Large intestine (tissue), 12 donors: ENCODE measurements at places on chromosomes 4 and X. TPM values are rescaled to one million over a fixed set of nuclear protein-coding genes. Genes with fewer than 3 reads are reported as not detected.
A peak's percentile ranks its signal among the peaks of the same experiment; 100 is the strongest.

DNA sequence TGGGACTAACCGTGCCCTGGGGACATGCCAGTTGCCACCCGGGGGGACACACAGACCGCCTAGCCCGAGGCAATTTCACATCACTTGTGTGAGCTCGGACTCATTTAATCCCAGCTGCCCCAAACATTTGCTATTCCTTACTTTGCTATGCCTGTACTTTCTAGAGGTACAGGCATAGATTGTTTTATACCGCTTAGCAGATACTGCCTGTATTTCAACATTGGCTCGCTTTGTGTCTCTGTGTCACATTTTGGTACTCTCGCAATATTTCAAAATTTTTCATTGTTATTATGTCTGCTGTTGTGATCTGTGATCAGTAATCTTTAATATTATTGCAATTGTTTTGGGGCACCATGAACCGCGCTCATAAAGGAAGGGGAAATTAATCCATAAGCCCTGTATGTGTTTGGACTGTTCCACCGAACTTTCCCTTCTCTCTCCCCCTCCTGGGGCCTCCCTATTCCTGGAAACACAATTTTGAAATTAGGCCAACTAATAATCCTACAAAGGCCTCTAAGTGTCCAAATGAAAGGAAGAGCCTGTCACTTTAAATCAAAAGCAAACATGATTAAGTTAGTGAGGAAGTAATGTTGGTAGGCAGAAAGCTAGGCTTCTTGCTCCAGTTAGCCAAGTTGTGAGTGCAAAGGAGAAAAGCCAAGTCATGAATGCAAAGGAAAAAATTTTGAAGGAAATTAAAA is 568 bp upstream of the CASP6 start:
- peak; percentile 59 for DNase-seq
- H3K27me3 ChIP-seq = no peaks in the 10 kb centered on the region
- peak overlapping the region; percentile 98 for H3K27ac ChIP-seq
- H3K4me1 ChIP-seq = peaks cover 32% of the 10 kb centered on the region
- peaks cover 17% of the 10 kb centered on the region for H3K36me3 ChIP-seq

- H3K4me3 ChIP-seq = no peak overlapping the region
- H3K36me3 ChIP-seq = no peaks in the 10 kb centered on the region
- no peak for DNase-seq
- H3K27ac ChIP-seq = no peak overlapping the region
- no peaks in the 10 kb centered on the region for H3K27me3 ChIP-seq
- no peaks in the 10 kb centered on the region for H3K4me1 ChIP-seq
These were observed 83.6 kb upstream of the PTCHD1 start for GRCh38 chrX:23251043-23251442.

- peaks cover 35% of the 10 kb centered on the region for H3K36me3 ChIP-seq
- DNase-seq = peak; percentile 91
- H3K4me3 ChIP-seq = peak within 1 kb of the TSS; percentile 80
- no peaks in the 10 kb centered on the region for H3K27me3 ChIP-seq
These were observed at the start of gene CDK16 for GRCh38 chrX:47218280-47218919. Gene CDK16 (plus strand): TSS chrX:47218681. CDS start chrX:47223558, 4,877 bp downstream.

DNA sequence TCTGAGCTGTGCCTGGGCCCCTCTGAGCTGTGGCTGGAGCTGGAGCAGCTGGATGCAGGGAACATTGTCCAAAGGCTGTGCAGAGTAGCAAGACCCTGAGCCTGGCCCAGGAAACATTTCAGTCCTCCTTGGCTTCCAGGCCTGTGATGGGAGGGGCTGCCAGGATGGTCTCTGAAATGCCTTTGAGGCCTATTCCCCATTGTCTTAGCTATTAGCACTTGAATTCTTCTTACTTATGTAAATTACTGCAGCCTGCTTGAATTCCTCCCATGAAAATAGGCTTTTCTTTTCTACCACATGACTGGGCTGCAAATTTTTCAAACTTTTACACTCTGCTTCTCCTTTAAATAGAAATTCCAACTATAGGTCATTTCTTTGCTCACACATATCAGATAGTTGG is 349.8 kb upstream of the KLHL4 start:
- no peaks in the 10 kb centered on the region for H3K27me3 ChIP-seq
- no peaks in the 10 kb centered on the region for H3K4me1 ChIP-seq
- H3K4me3 ChIP-seq = no peak overlapping the region

DNA sequence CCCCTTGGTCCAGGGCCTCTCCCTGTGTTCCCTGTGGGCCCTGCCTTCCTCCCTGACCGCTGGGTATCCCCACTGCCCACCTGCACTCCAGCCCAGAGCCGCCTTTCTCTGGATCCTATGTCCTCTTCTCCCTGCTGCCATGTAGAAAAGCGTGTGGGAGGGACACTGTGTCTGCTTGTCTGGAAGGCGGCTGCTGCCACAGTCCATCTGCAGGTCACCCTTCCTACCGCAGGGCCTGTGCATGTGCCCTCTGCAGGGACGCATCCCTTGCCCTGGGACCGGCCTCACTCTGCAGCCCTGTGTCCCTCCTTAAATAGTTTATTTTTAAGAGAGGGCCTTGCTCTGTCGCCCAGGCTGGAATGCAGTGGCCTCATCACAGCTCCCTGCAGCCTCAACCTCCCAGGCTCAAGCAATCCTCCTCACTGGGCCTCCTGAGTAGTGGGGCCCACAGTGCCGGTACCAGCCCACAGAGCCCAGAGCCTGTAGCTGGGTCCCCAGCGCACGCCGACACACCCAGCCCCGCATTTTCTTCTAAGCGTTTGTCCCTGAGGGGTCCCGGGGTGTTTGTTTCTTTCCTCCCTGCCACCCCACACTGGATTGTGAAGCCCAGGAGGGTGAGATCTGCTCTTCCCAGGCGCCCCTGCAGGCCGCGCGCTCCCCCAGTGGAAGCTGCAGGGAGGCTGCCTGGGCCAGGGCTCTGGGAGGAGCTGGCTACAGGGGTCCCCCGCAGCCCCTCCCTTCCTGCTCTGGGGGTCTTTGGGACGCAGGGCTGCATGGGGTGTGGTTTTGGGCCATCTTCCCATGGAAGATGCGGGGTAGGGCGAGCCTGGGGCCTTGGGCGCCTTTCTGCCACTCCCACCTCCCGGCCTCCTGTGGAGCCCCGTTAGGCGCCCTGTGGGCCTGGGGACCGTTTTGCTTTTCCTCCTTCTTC is 12.8 kb upstream of the NAT8L start:
- peaks cover 4% of the 10 kb centered on the region for H3K4me1 ChIP-seq
- H3K36me3 ChIP-seq = no peaks in the 10 kb centered on the region
- no peak overlapping the region for H3K4me3 ChIP-seq
- H3K27ac ChIP-seq = no peak overlapping the region
- no peak for DNase-seq
- peaks cover 41% of the 10 kb centered on the region for H3K27me3 ChIP-seq

- H3K36me3 ChIP-seq = no peaks in the 10 kb centered on the region
- no peaks in the 10 kb centered on the region for H3K4me1 ChIP-seq
- no peak for DNase-seq
- no peak overlapping the region for H3K27ac ChIP-seq
These were observed 714.2 kb upstream of the PCDH7 start for GRCh38 chr4:30005995-30006394.

GRCh38 chrX:20032201-20032600 is 41.3 kb upstream of the BCLAF3 start:
- DNase-seq = no peak
- H3K27ac ChIP-seq = no peak overlapping the region
- H3K4me3 ChIP-seq = no peak overlapping the region
- H3K27me3 ChIP-seq = no peaks in the 10 kb centered on the region
- H3K36me3 ChIP-seq = no peaks in the 10 kb centered on the region
- H3K4me1 ChIP-seq = peaks cover 18% of the 10 kb centered on the region

DNA sequence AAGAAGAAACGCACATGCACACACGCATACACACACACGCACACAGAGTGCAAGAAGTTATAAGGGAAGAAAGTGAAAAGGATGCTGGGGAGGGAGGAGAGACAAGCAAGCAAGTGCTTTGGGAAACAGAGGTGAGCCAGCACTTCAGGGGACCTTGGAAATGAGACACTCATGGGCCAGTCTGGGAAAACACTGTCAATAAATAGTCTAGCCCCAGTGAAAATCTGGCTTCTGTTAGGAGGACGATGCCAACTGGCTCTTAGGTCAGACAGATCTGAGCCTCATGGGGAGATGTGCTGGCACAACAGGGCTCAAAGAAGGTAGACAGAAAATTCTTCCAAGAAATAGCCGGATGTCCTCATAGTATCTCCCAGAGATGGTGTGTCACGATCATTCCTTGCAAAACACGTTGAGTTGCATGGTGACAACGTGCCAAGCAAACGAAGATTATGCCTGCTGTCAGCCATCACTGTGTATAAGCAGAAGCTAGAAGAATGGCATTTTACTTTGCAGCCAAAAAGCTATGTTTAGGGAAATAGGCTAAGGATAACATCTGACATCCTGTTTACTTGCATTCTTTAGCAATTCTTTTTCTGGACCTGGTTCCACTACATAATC is 557 bp upstream of the ARHGEF6 start:
- no peaks in the 10 kb centered on the region for H3K36me3 ChIP-seq
- no peaks in the 10 kb centered on the region for H3K27me3 ChIP-seq
- no peak overlapping the region for H3K4me3 ChIP-seq
- DNase-seq = no peak

DNA sequence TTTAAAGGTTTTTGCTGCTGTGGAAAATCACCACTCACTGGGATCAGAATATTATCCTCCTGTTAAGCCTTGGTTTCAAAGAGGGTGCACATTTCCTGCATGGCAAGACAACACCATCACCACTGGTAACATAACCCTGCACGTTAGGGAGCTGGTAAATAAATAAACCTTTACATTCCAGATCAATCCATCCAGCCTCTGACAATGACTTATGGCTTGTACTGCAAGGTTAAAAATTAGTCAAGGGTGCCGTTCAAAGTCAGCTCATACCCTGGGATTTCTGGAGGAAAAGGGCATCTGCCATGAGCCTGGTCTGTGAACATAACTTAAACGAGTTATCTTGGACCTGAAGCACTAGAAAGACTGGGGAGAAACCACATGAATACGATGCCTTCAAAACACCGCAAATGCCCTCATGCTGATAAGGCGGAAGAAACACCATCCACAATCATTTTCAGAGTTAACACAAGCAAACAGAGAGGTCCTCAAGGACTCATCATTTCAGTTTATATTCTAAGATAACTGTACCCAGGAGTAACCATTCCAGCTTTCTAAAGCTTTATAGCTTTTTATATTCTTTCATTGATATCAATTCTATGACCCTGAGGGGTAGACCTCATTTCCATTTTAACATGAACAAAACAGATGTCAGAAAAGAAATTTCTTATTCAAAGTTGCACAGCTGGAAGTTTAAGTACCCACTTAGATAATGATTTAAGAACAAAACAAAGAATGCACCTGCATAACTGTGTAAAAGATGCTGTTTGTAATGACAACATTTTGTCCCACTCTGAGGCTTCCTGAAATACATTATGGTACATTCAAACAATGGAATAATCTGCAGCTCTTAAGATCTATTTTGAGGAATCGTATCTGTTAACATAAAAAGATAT is 103.1 kb downstream of the NPNT start:
- H3K27me3 ChIP-seq = no peaks in the 10 kb centered on the region
- H3K4me1 ChIP-seq = peaks cover 11% of the 10 kb centered on the region
- H3K36me3 ChIP-seq = no peaks in the 10 kb centered on the region
- DNase-seq = no peak
- no peak overlapping the region for H3K4me3 ChIP-seq

DNA sequence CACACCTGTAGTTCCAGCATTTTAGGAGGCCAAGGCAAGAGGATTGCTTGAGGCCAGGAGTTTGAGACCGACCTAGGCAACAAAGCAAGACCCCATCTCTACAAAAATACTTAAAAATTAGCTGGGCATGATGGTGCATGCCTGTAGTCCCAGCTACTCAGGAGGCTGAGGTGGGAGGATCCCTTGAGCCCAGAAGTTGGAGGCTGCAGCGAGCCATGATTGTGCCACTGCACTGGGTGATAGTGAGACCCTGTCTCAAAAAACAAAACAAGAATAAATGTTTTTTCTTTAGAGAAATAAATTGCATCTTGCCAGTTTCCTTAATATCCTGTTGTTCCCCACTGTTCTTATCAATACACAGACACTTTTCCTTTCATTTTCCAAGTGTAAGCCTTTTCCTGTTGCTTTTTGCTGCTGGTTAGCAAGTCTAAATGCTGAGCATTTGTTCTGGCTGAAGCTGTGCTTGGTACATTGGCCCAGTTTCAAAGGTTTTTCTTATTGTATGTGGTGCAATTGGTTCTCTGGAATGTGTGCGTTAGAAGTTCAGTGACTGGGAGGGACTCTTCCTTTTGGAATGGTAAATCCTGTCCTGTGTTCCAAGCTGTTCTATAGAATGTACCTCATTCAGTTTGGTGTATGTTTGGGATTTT is 98.2 kb downstream of the AFF1 start:
- H3K27ac ChIP-seq = peak overlapping the region; percentile 69
- peaks cover 35% of the 10 kb centered on the region for H3K4me1 ChIP-seq
- H3K27me3 ChIP-seq = no peaks in the 10 kb centered on the region
- DNase-seq = peak; percentile 84

DNA sequence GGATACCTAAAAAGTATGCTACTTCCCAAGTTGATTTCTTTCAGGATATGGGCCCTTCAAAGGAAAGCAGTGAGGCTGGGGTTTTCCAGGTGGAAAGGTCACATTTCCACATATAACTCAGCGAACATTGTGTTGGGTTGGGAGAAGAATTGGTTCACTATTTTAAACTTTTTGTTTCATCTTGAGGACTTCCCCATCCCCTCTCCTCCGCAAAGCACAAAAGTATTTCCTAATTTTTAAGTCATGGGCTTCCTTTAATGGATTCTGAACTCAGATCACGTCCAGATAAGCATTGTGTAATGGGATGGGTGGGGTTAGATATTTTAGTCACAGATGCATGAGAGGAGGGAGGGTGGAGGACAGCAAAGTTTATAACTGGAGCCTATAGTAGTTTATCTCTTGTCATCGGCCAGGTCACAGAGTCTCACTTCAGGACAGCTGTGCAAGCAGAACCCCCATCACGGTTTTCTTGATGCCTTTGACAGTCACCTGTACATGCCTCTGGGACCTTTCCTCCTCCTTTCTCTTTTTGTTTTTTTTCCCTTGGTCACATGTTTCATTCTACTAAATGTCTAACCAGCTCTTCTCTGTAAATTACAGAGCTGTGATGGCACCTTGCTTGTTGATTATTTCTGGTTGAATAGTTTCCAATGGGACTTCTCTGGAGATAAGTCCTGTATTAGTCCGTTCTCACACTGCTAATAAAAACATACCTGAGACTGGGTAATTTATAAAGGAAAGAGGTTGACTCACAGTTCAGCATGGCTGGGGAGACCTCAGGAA is 115.4 kb downstream of the PTTG2 start:
- H3K4me3 ChIP-seq = no peak overlapping the region
- H3K27me3 ChIP-seq = no peaks in the 10 kb centered on the region
- peaks cover 49% of the 10 kb centered on the region for H3K4me1 ChIP-seq
- DNase-seq = peak; percentile 69
- peaks cover 22% of the 10 kb centered on the region for H3K36me3 ChIP-seq

DNA sequence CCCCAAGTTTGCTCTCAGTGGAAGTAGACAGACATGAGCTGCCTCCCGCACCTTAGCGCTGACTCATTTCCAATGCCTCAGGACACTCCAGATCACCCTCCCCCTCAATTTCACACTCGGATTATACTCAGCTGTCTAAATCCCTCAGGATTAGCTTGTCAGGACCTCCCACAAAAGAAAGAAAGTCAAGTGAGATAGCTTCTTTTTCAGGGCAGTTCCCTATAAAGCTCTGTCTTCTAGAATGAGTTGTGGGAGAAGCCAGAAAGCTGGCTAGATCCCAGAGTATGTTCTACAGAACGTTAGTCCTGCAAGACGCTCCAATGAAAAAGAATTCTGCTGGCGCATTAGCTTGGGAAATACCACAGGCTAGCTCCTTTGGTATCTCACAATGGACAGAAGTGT is 51.2 kb upstream of the MTNR1A start:
- H3K4me1 ChIP-seq = no peaks in the 10 kb centered on the region
- H3K36me3 ChIP-seq = peaks cover 79% of the 10 kb centered on the region
- no peak overlapping the region for H3K27ac ChIP-seq
- no peak for DNase-seq

FGFRL1 gene
- 12.6 TPM for polyA plus RNA-seq

KLB gene
- 0.75 TPM for polyA plus RNA-seq

AREG gene
- polyA plus RNA-seq = 4.6 TPM

CT45A1 gene
- polyA plus RNA-seq = not detected

SPRY1 gene
- 97.7 TPM for polyA plus RNA-seq
